Stimulated activated CD4-positive, alpha-beta T cell treated with anti-CD3 and anti-CD28 coated beads, Interleukin-12 subunit alpha, Interleukin-12 subunit beta, amount 100 ng/mL, for 48 hours (primary cell): ENCODE measurements at places on chromosomes 1 and 21.

- no peak for DNase-seq
Observed at GRCh38 chr1:195516036-195516435, 1092.2 kb downstream of the KCNT2 start.

DNA sequence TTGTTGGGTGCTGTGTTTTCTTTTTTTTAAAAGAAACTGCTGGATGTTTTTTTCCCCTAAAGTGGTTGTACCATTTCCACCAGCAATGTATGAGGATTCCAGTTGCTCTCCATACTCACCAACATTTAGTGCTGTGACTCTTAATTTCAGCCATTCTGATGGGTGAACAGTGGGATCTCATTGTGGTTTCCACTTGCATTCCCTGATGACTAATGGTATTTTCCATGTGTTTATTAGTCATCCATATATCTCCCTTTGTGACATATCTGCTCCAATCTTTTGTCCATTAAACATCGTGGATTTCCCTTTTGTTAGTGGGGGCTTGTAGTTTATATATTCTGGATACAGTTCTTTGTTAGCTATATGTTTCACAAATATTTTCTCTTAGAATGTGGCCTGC lies 206.0 kb downstream of the CAMTA1 start:
- DNase-seq, result no peak

DNA sequence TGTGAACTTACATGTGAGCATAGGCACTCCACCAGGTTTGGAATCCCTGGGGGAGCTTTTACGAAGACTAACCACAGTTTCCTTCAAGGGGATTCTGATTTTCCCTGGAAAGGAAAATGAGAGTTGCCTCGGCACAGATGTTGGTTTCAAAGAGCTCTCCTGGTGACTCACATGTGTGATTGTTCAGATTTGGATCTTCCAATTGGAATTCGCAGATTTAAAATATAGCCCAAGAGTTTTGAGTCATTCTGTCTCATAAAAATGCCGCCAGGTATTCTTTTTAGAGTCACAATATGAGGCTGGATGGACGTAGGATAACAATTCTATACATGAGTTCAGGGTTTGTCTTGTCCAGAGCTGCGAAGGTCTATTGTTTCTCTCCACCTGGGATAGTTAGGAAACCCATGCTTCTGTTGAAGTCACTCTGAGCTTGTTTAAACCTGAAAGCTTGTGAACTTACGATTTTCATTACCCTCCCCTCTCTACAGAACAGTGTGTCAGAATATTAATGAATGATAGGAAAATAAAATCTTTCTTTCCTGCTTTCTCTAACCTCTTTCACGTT lies 64.9 kb downstream of the TGFB2 start:
- DNase-seq, result no peak

GRCh38 chr1:17425806-17426600 lies 13.5 kb downstream of the RCC2 start:
- no peak for DNase-seq

DNA sequence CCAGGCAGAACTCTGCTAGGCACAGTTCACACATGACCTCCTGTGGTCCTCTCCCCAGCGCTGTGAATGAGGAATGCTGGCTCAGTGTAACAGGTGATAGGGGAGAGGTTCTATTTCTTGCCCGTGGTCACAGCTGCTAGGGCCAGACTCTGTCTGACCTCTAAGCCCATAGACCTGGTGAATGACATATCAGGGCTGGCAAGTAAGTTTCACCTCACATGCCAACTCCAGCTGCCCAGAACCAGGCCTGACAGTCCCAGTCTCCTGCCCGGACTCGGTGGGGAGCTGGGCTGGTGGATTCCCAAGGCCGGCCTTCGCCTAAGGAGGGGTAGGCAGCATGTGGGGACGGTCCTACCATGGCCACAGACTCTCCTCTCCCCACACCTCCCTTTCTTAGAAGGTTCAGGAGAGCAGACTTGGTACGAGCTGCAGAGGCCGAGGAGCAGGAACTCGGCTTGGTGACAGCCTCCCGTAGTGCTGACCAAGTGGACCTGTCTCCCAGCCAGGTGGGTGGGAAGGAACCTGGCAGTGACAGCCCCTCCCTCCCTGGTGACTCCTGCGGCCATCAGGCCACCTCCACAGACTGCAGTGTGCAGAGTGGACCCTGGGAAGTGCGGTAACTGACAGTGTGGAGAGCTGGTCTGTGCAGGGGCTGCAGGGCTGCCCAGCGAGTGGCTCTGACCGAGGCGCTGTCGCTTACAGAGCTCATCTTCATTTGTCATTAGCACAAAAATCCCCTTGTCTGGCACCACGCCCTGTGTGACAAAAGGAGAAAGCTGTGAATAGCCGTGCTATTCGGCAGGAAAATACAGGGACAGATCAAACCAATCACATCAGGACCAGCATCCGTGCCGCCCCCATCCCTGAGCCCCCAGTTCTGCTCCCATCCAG lies 74.6 kb downstream of the SCCPDH start:
- no peak for DNase-seq

DNA sequence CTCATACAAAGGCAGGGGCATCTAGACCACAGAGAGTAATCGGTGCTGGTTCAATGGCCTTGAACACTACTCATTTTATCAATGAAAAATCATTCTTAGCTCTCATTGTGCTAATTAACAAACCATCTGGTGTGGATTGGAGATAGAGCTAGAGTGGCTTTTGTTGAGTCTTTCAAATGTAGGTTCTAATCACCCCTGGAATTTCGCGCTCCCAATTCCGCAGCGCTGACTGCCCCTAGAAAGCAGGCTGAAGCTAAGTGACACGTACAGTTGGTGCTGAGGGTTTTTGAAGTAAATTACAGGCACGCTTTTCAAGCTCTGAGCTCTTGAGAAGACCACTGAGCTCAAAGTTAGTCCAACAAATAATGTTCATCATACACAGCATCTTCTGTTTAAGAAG lies 31.2 kb upstream of the CA6 start:
- no peak for DNase-seq

DNA sequence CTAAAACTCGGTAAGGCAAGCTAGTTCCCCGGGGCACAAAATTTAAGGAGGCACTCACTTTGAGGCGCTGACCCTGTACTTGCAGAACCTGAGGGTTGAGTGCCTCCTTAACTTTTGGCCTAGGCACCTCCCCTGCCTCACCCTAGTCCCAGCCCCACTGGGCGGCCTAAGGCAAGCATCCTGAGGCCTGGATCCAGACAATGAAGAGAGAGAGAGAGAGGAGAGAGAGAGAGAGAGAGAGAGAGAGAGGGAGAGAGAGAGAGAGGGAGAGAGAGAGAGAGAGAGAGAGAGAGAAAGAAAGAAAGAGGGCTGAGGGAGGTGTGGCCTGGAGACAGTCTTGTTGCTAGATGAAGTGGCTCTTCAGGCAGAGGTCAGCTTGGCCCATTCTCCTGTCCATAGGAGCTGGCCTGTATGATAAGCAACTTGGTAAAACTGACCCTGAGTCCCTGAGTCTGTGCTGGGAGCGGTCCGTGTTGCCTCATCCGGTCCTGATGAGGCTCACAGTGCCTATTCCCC lies 7.4 kb upstream of the LRRN2 start:
- no peak for DNase-seq

DNA sequence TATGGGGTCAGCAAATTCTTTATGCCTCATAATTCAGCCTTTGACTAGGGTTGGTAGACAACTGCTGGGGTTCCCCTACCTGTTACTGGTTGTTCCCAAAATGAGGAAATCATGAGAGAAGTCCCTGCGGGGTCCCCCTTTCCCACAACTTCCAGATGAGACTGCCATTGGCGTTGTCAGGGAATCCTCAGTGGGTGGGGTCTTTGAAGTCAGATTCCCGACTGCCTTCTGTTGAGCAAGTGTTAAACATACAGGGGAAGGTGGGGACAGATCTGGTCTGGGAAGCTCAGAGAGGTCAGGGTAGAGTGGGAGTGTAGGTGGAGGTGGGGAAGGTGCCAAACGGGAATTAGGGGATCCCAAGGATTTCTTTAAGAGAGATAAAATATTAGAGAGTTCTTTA lies 14.7 kb downstream of the HSD3B2 start:
- DNase-seq, result no peak

GRCh38 chr1:174519844-174520243 lies 72.1 kb downstream of the GPR52 start:
- DNase-seq, result no peak

- no peak for DNase-seq
Observed at GRCh38 chr1:218467101-218468072, 122.3 kb downstream of the TGFB2 start.

DNA sequence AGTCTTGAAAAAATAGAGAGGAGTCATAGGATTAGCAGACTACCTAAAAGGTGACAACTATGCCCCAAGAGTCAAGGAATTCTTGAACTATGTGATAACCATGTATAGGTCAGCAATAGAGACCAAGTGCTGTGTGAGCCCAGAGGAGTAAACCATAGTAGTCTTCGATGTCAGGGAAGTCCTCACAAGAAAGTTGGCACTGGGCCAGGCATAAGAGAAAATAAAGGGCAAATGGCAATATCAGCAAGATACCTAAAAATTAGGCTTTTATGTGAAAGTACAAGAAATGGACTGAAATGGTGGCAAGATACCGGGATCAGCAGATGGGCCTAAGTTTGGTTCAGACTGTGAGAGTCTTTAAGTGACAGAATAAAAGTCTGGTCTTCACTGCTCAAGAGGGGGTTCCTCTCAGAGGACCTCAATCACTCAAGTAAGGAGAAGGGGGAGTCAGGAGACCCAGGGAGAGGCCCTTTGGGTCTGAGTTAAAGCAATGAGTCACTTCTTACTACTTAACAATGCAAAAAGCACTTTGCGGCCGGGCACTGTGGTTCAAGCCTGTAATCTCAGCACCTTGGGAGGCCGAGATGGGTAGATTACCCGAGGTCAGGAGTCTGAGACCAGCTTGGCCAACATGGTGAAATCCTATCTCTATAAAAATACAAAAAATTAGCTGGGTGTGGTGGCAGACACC lies 95.0 kb downstream of the TEX35 start:
- DNase-seq, result no peak

- DNase-seq, result no peak
Observed at GRCh38 chr21:46055863-46056281, 42.0 kb upstream of the COL6A2 start.

DNA sequence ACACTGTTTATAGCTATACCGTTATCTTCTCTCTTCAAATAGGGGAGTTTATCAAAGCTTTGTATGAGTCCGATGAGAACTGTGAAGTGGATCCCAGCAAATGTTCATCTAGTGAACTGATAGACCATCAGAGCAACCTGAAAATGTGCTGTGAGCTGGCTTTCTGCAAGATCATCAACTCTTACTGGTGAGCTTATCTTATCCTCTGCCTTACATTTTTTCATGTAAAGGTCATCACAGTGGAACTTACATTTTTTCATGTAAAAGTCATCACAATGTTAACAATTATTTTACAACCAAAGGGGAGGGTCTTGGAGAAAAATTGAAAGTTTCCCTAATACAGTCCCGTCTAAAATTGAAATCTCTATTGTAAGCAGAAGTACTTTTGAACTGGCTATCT lies 45.2 kb downstream of the CLEC20A start:
- no peak for DNase-seq

DNA sequence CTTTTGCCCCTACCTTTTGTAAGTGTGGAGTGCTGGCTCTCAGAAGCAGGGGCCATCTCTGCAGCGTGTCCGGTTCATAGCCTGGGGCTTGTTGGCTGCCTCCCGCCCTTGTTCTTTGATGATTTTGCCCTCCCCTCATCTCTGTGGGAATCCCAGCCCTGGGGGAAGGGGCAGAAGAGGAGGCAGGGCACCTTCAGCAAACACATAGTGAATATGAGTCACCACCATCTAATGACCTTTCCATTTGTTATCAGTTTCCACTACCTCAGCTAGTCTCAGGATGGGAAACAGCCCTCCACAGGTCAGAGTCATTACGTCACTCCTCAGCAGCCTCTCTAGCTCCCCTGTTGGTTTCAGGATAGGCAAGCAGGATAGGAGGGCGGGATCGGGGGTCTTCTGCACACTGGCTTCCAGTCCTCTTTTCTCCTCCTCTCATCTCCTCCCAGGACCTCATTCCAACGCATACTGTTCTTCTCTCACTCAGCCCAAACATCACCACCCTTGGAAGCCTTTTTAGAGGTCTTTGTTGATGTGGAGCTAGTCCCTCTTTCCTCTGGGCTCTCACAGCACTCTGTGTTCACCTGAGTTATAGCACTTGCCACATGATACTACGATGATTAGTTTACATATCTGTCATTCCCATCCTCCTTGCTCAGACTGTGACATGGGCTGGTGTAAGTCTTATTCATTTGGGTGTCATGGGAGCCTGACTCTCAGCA lies 15.8 kb downstream of the GADD45A start:
- DNase-seq, result no peak

DNA sequence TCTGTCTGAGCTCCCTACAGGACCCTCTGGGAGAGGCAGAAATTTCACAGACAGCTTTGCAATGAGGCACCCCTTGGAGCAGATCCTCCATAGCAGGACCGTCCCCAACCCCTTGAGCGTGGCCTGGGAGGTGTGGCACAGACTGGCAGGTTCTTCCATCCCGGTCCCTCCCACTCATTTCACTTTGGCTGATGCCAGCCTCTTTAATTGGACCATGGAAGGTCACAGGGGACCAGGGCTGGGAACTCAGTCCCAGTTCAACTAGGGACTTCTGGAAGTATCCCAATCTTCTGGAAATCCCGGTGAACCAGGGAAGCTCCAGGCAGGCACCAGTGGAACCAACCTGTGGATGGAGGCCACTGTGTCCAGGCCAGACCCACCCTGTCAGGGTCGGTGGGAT lies 83.7 kb downstream of the SPSB1 start:
- no peak for DNase-seq

GRCh38 chr1:23548704-23549143 lies 10.6 kb downstream of the ID3 start:
- DNase-seq, result no peak

- DNase-seq, result no peak
Observed at GRCh38 chr1:58204284-58204683, 342.2 kb downstream of the OMA1 start.

- DNase-seq, result no peak
Observed at GRCh38 chr1:54465351-54465811, 59.2 kb upstream of the SSBP3 start.

DNA sequence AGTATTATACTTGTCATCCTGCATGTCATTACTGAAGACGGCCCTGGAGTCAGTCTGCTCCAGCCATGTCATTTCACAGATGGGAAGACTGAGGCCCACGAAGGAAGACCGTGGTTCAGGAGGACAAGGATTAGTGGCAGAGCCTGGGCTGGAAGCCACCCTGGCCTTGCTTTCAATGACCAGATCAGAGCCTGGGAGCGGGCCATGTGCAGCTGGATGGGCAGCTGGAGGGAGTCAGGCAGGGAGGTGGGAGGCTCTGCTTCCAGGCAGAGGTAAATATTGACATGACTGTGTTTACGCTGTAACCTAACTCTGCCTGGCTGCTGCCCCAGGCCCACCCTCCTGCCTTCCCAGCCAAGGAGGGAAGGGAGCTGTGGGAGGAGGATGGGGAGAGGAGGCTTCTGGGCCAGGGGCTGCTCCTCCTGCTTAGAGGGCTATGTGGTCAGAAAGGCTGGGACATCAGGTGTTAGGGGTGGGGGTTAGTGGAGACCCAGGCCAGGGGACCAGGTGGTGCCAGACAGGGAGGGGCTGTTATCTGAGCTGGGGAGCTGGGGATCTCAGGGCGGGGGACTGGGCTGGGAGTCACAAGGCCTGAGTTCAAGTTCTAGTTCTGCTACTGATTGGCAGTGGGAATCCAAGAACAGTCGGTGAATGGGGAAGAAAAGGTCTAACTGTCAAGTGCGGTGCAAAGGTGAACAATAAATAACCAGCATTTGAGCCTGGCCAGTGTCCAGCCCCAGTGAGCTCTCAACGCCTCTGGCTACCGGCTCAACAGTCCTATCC lies 48.5 kb upstream of the ECE1 start:
- DNase-seq, result no peak
